ENCODE measurements at places on chromosomes 3 and 15. TPM values are rescaled to one million over a fixed set of nuclear protein-coding genes. Genes with fewer than 3 reads are reported as not detected.

The CHDH gene
- under 0.01 TPM for total RNA-seq

The WDR73 gene
- total RNA-seq, result 16.8 TPM

The TGM4 gene
- total RNA-seq, result not detected

The ANKRD28 gene
- 23.8 TPM for total RNA-seq

The ADGRG7 gene
- not detected for total RNA-seq

The WDR93 gene
- total RNA-seq, result not detected

The TRH gene
- total RNA-seq, result not detected

The ITIH3 gene
- total RNA-seq, result 0.65 TPM

The WDR72 gene
- total RNA-seq, result not detected

The SNUPN gene
- 19.0 TPM for total RNA-seq

The SMC4 gene
- total RNA-seq, result 35.8 TPM

The EPB42 gene
- not detected for total RNA-seq

The ECE2 gene
- not detected for total RNA-seq

The HES1 gene
- total RNA-seq, result 24.1 TPM

The NCK1 gene
- total RNA-seq, result 58.5 TPM

The CCR1 gene
- not detected for total RNA-seq

The P2RY1 gene
- total RNA-seq, result 3.6 TPM

The MME gene
- total RNA-seq, result 80.3 TPM

The INAFM2 gene
- 16.8 TPM for total RNA-seq

The OR5K1 gene
- total RNA-seq, result not detected

The PARP6 gene
- total RNA-seq, result 19.3 TPM

The CPLX3 gene
- not detected for total RNA-seq

The ATP8B4 gene
- 0.49 TPM for total RNA-seq

The WNT7A gene
- not detected for total RNA-seq

The TNNC1 gene
- total RNA-seq, result not detected

The TCF12 gene
- total RNA-seq, result 47.7 TPM

The GREM1 gene
- total RNA-seq, result under 0.01 TPM

The KIF23 gene
- 9.9 TPM for total RNA-seq

The ITIH1 gene
- total RNA-seq, result not detected

All from cardiac atrium fibroblast (primary cell).